ENCODE measurements at places on chromosomes 7 and 10.
A peak's percentile ranks its signal among the peaks of the same experiment; 100 is the strongest.

DNA sequence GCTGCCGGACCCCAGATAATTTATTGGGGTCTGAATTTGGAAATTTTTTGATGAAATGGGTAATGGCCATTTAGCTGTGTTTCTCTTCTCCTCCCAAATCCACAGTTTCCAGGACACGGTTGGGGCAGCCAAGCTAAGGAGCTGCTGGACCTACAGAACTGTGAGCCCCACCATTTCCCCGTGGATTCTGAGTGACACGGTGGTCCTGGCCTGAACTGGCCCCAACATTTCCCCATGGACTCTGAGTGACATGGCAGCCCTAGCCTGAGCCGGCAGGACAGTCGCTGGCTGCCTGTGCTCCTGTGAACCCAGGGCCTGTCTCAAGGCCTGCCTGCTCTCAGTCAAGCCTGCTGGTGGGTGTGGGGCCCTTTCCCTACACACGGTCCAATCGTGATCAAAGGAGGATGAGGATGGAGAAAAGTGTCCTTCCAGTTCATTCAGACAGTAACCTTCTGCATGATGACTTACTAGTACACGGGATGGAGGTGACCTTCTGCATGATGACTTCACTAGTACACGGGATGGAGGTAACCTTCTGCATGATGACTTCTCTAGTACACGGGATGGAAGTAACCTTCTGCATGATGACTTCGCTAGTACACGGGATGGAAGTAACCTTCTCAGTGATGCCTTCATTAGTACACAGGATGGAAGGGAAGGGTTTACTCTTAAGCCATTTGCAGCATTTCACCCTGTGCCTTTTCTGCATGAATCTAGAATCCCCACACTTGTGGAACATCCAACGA lies 359.9 kb downstream of the GLRX3 start:
- DNase-seq, result no peak

GRCh38 chr7:51543801-51544553 lies 227.4 kb upstream of the COBL start:
- no peak for DNase-seq

GRCh38 chr7:100632951-100633717 lies 8.2 kb downstream of the TFR2 start:
- DNase-seq, result peak; percentile 40

GRCh38 chr7:80197627-80198026 lies 63.0 kb downstream of the GNAI1 start:
- no peak for DNase-seq

GRCh38 chr10:73439605-73440312 lies 6.4 kb upstream of the MSS51 start:
- DNase-seq, result no peak

- DNase-seq, result no peak
Observed at GRCh38 chr7:9083837-9084236, 650.4 kb downstream of the NXPH1 start.

- DNase-seq, result no peak
Observed at GRCh38 chr10:86177537-86178155, 188.9 kb downstream of the GRID1 start.

DNA sequence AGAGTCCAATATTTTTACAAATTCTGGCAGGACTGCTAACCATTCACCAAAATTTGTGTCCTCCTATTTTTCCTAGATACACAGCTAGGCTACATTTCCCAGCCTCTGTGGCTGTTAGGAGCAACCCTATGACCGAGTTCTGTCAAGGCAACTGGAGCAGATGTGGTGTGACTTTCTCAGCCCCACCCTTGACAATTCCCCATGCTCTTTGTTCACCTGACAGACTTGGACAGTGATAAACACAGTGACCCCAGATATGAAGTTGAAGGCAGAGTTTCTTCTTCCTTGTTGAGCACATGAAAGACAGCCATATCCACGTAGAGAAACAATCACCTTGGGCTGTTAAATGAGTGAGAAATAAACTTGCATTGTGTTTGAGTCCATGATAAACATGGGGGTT lies 1162.1 kb downstream of the SORCS3 start:
- DNase-seq, result no peak

GRCh38 chr10:50851884-50852671 lies 33.3 kb downstream of the A1CF start:
- DNase-seq, result no peak

- DNase-seq, result no peak
Observed at GRCh38 chr10:11152801-11153200, 135.1 kb downstream of the CELF2 start.

DNA sequence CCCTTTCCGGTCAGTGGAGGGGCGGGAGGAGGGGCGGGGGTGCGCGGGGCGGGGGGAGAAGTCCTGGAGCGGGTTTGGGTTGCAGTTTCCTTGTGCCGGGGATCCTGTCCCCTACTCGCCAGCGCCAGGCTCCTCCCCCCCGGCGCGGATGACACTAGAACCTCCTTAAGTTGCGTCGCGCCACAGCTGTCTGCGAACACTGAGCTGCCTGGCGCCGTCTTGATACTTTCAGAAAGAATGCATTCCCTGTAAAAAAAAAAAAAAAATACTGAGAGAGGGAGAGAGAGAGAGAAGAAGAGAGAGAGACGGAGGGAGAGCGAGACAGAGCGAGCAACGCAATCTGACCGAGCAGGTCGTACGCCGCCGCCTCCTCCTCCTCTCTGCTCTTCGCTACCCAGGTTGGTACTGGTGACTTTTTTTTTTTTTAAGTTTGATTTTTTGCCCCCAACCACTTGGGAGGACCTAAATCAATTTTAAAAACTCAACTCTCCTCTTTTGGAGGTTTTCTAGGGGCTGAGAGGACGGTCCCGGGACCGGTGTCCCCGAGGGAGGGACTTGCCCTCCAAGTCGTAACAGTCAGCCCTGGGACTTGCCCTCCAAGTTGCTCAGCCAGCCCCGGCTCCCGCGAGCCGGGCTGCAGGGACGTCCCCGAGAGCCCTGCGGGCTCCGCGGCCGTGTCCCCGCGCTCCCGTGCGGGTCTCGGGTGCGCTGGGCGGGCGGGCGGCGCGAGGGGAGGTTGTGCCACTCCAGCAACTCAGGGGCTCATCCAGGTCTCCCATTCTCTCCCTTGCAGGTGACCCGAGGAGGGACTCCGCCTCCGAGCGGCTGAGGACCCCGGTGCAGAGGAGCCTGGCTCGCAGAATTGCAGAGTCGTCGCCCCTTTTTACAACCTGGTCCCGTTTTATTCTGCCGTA lies at the start of gene GATA3:
TSS of gene GATA3 (plus strand) at position 195 of the 914 bp plus-strand sequence. CDS start 968 bp downstream, outside the sequence.
- peak; percentile 77 for DNase-seq

DNA sequence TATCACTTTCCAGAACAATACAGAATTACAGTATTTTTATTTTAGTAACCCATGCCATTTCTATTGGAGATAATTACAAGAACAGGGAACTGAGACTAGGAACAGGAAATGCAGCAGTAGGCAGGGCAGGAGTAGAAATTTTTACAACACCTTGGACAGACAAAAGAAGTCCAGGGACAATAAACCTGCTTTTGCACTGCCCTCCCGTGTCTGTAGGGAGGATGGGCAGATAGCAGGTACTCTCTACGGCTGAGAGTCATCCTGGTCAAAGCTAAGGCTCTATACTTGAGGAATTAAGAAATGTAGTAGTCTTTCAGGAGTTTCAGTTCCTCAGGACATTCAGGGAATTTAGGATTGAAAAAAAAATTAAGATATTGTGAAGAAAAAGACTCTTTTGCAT lies 63.4 kb downstream of the VAX1 start:
- no peak for DNase-seq

GRCh38 chr10:75367021-75367487 lies 34.5 kb downstream of the ZNF503 start:
- DNase-seq, result no peak

DNA sequence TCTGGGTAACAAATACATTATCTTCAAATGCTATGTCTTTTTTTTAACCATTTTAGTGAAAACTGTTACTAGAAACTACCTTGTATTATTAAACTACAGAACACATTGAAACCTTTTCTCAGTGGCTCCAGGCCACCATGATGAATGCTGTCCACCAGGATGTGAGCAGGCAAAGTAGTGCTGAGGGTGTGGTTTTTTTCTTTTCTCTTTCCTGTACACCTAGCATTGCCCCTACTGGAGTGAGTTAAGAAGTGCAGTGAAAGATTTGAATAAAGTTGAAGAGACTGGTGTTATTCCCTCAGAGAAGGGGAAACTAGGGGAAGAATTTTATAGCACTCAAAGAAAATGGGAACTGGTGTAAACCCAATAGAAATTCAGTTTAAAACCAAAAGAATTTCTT lies 120.0 kb upstream of the SAMD8 start:
- no peak for DNase-seq

GRCh38 chr7:32952876-32953275 lies 4.4 kb upstream of the FKBP9 start:
- DNase-seq, result no peak

GRCh38 chr7:44852590-44852989 lies 4.7 kb upstream of the H2AZ2 start:
- DNase-seq, result no peak
